ENCODE measurements at places on chromosomes 5 and 9. TPM values are rescaled to one million over a fixed set of nuclear protein-coding genes. Genes with fewer than 3 reads are reported as not detected.

Gene GADD45G
- polyA plus RNA-seq = 0.05 TPM

Gene SLC46A2
- not detected for polyA plus RNA-seq

Gene KCTD16
- polyA plus RNA-seq = 0.04 TPM

DNA sequence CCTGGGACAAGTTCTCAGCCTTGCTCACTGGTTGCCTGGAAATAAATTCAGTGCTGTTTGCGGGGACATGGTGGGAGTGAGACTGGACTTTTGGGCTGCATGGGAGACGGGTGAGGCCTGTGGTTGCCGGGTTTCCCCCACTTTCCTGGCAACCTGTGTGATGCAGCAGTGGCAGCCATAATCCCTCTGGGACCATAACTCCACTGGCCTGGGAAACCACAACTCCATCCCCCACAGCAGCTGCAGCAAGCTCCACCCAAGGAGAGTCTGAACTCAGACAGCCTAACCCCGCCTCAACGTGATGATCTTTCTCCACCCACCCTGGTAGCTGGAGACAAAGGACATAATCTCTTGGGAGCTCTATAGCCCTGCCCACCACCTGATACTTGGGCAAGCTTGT, 349.9 kb downstream of the PIK3R1 start:
- no peaks in the 10 kb centered on the region for H3K36me3 ChIP-seq
- H3K27ac ChIP-seq = no peak overlapping the region
- H3K4me1 ChIP-seq = no peaks in the 10 kb centered on the region
- no peak for DNase-seq
- no peaks in the 10 kb centered on the region for H3K27me3 ChIP-seq

DNA sequence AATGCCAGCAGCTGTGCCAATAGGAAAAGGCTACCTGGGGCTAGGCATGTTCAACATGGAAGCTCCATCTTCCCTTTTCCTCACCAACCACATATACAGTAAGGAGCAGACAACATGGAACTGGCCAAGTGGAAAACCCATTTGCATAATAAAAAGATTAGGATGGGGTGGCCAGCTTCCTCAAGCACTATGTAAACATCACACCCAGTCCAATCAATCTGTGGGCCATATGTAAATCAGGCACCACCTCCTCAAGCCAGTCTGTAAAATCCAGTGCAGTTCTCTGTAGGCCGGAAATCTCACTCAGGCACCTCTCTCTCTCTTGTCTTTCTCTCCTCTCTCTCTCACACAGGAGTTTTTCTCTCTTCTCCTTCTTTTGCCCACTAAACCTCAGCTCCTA, 360.2 kb upstream of the GRIA1 start:
- no peak overlapping the region for H3K27ac ChIP-seq
- no peaks in the 10 kb centered on the region for H3K36me3 ChIP-seq
- no peak overlapping the region for H3K4me3 ChIP-seq
- DNase-seq = no peak
- H3K4me1 ChIP-seq = peaks cover 3% of the 10 kb centered on the region

DNA sequence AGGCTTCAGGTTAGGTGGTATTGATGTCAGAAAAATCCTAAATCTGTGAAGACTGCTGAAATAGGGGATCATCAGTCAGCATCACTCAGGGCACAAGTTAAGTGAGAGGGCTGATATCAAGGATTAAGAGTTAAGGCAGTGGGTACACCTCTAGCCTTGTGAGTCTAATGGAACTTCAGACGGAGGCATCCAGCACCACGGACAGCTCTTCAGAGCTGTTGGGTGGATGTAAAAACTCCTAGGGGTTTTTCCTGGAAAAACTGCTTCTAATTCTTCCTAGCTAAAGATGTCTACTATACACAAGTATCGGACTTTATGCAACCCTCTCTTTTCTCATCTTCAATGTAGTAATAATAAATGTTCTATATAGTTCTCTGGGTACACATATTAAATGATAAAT, 165.9 kb downstream of the SH3GL2 start:
- H3K4me1 ChIP-seq = no peaks in the 10 kb centered on the region
- H3K27ac ChIP-seq = no peak overlapping the region
- H3K4me3 ChIP-seq = no peak overlapping the region
- no peak for DNase-seq
